ENCODE measurements at places on chromosomes 1 and 21. TPM values are rescaled to one million over a fixed set of nuclear protein-coding genes. Genes with fewer than 3 reads are reported as not detected.

GSTM1 gene
- not detected for total RNA-seq

MYBPH gene
- not detected for total RNA-seq

GJA4 gene
- 8.9 TPM for total RNA-seq

GIPC2 gene
- 2.6 TPM for total RNA-seq

TNFRSF9 gene
- not detected for total RNA-seq
